ENCODE measurements at places on chromosomes 2 and 18. TPM values are rescaled to one million over a fixed set of nuclear protein-coding genes. Genes with fewer than 3 reads are reported as not detected.

Gene ZSWIM2
- polyA plus RNA-seq = not detected

DNA sequence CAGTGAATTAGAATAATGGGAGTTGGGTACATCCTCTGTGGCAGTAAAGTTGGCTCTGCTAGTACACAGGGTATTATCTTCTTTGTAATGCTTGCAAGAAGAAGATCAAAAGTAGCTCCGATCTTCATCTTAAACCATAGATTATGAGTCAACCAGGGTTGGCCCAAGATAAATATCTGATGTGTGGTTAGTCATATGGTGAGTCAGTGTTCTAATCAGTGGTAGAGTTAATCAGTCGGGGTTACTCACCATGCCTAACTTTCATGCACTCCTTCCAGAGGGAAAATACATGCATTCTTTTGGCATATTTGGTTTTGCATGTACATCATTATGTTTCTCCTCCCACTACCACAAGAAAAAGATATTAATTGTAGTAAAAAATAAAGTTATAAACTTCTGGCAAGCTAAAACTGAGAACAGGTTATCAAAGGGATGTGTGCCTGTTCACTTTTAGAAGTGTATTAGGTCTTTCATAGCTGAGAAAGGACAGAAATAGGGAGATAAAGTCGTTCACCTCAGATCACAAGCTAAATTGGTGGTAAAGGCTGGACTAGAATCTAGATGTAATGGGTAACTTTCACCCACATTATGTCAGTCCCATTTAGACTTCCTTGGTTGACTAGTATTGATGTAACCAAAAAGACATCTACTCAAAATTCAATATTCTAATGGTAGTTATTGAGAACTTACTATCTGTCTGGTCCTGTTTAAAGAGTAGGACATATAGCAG lies 684.4 kb downstream of the IRS1 start:
- DNase-seq = no peak

DNA sequence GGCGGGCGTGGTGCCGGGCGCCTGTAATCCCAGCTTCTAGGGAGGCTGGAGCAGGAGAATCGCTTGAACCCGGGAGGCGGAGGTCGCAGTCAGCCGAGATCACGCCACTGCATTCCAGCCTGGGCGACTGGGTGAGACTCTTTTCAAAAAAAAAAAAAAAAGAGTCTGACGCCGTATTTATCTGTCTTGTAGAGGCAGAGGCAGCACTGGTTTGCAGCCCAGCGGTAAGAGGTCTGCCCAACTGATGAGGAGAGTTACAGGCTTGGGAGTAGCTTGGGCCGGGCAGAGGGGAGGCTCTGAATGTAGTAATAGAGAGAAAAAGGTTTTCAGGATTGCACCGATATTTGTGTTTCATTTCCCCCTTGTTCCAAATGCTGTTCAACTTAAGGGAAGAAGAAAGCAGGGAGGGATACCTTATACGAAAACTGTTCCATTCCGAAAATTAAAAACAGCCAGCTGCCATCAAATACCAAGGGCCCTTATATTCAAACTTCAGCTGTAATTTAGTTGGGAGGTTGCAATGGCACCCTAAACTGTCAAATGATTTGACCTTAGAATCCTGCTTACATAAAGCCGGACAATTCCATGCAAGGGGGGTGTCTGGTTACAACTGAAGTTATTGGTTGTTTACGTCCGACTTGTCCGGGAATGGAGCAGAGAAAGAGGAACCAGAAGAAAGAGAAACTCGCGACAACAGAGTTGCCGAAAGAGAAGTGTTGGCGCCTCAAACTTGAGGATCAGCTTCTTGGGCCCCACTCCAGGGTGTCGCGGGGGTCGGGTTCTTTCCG lies 9.2 kb upstream of the SP9 start:
- DNase-seq = no peak

- no peak for DNase-seq
Measured at GRCh38 chr2:62291517-62292137, 95.7 kb downstream of the B3GNT2 start.

Gene TRIM43
- polyA plus RNA-seq = not detected
